DMS 273 treated with DMSO at 0.1 percent for 48 hours (cell line): ENCODE measurements at places on chromosomes 7 and 10.

DNA sequence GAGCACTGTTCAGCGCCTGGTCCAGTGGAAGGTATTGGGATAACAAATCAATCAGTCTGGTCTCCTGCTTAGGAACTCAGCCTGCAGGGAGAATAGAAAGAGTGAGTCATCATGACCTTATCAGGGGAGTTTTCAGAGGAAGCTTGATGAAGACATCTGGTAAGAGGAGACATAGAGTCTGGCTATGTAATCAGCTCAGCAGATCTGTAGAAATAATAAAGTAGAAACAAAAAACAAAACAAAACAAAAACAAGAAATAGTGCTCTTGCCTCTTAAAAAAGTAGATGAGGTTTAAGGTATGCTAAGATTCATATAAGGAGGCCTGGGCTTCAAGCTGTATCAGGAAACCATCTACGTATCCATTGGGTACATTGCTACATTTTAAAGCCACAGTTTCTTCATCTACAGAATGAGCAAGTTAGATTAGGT is 14.4 kb downstream of the TAS2R41 start:
- no peak for DNase-seq

DNA sequence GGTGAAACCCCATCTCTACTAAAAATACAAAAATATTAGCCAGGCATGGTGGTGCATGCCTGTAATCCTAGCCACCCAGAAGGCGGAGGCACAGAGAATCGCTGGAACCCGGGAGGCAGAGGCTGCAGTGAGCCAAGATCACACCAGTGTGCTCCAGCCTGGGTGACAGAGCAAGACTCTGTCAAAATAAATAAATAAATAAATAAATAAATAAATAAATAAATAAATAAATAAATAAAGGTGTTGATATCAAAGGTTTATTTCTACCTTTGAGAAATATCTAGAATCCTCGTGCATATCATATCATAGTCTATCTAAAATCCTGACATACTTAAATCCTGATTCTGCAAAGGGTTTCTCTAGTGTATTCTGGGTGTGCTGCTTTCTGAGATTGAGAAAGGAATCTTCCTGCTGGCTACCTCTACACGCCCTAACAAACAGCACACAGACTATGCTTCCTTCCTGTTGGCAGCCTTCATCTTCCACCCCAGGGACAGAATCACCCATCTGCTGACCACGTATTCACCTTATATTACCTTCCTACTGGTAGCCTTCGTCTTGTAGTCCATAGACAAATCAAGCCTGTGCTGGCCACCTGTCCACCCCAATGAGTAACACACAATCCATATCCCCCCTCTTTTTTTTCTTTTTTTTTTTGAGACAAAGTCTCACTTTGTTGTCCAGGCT is 8.7 kb downstream of the ABLIM1 start:
- DNase-seq, result no peak

GRCh38 chr7:134920026-134920753 is 66.1 kb upstream of the AGBL3 start:
- DNase-seq, result no peak

GRCh38 chr10:121305066-121305465 is 293.2 kb downstream of the FGFR2 start:
- DNase-seq, result no peak

- no peak for DNase-seq
Measured at GRCh38 chr10:24701447-24701846, 22.2 kb downstream of the ARHGAP21 start.
